Right renal cortex interstitium (tissue), 3 donors: ENCODE measurements at places on chromosomes 6 and 20.

GRCh38 chr6:157976345-157977175, 5.1 kb upstream of the SYNJ2 start:
- no peak for DNase-seq

DNA sequence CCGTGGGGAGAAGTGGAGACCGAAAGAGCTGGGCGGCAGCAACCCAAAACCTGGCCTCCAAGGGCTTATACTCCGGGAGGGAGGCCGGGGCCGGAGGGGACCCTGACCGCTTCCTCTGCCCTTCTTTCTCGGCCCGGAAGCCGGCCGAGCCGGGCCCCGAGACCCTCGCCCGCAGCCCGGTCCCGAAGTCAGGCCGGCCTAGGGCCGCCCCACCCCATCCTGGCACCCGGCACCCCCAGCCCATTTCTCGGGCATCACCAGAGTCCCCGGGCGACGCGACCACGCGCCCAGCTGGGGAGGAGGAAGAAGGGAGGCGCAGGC, 572 bp upstream of the ZDHHC14 start:
- no peak for DNase-seq

DNA sequence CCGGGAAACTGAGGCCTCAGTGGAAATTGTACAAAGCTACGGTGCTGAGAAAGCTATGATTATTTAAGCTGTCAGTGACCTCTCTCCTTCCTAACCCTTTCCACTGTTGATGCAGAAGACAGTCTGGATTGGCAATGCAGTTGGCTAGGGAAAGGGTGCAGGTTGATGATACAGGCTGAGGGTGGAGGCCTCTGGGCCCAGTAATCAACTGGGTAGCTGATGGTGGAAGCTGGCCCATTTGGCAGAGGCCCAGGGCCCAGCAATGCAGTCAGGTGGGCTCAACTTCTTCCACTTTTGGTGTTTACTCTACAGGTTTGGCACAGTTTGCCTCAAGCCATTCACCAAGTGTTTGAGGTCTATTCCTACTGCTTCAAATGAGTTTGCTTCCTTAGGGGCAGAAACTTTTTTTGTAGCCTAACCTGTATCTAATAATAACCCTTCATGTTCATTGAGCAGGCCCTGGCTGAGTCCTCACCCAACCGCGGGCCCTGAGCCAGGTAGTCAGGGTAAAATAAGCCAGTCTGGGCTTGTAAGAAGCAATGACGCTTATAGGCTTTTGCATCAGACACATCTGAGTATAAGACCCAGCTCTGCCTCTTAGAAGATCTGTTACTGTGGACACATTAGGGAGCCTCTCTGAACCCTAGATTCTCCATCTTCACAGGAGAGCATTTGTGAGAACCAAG, 12.1 kb downstream of the BCL2L1 start:
- no peak for DNase-seq

GRCh38 chr6:55980627-55981211, 105.3 kb upstream of the BMP5 start:
- no peak for DNase-seq
